Activated T-helper 1 cell treated with Interleukin-2 at 50 U/mL for 16 hours (primary cell): ENCODE measurements at places on chromosomes 3 and 15.
A peak's percentile ranks its signal among the peaks of the same experiment; 100 is the strongest.

DNA sequence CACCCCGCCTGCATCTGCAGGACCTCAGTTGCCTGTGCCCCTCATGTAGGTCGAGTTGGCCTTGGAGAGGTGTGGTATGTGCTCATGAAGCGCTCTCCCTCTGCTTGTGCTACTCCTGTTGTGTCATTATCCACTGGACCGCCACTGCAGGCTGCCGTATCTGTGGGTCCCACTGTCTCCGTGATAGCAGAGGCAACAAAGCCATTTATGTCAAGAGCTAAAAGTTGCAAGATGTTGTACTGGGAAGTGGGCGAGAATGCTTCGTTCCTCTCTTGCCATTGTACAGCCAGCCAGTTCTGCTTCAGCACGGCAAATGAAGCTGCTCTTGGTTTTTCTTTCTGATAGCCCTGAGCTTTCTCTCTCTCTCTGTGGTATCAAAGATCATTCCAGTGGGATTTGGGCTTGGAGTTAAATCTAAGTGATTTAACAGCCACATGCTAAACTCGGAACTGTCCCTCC is 89.0 kb downstream of the TMEM212 start:
- no peak for DNase-seq

GRCh38 chr3:178455946-178456345 is 80.3 kb upstream of the KCNMB2 start:
- no peak for DNase-seq

- no peak for DNase-seq
Observed at GRCh38 chr3:131694376-131694775, 191.6 kb upstream of the MRPL3 start.

DNA sequence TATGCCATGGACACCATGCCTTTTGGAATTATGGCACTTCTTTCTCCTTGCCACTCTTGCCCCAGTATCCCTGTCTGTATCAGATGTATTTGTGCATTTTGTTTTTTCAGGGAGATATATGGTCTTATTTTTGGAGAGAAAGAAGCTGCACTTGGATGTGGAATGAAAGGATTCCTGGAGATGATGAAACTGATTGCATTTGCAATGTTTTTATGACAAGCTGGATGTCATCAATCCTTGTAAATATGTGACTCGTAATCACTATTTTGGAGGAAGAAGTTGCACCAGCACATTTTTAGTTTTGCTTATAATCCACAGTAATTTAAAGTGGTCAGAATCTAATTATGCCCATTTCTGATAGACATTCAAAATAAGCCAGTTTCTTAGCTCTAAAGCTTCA is 165.0 kb downstream of the NR1D2 start:
- no peak for DNase-seq

DNA sequence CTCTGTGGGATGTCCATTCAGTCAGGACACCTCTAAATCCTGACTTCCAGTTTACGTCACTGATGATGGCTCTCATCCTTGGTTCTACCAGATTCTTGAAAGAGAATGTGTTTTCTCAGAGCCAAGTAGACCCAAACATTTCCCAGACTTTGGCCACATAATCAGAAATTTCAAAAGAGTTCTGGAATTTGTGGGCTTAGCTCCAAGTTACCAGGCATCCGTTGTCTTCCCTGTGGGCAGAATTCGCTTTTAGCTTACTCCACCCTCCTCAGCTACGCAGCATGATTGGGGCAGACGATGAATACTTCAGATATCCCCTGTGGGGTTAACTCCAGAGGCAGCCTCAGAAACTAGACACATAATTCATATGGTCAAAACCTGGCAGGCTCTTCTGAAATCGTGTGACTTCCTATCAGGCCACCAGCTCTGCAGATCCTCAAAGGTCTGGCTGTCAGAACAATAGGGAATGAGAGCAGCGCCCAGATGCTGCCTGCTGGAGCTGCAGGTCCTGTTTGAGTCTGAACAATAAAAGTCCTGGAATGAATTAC is 30.6 kb downstream of the CRTC3 start:
- DNase-seq = no peak

- DNase-seq = no peak
Observed at GRCh38 chr3:73060302-73060723, 1.1 kb upstream of the EBLN2 start.

DNA sequence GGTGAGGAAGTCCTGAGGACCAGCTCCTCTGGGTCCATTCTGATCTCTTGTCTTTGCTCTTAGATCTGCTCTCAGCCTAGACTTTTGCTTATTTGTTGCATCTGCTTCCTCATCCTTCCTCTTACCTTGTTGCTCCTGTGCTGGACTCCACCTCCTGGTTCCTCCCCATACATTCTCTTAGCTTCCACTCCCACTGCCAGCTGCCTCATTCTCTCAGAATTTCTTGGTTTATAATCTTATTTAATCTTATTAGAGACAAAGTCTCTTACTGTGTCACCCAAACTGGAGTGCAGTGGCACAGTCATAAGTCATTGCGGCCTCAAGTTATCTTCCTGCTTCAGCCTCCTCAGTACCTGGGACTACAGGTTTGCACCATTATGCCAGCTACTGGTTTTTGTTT is 68.2 kb upstream of the PSMD6 start:
- DNase-seq = no peak

DNA sequence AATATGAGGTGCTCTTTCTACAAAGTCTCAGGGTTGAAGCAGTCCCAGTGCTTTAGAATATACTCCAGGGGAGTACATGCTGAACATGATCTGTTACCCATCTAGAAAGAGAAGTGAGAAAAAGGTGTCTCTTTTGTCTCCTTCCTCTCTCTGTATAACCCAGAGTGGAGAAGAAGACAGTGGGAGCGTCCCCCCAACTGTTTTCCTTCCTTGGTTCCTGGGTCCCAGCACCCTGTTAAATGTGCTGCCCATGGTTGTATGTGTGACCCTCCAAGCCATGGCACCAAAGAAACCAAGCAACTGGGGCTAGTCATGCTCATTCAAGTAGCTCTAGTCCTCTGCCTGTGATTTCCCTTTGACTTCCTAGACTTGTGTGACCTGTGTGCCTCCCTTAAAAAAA is 683.7 kb downstream of the TBL1XR1 start:
- no peak for DNase-seq

DNA sequence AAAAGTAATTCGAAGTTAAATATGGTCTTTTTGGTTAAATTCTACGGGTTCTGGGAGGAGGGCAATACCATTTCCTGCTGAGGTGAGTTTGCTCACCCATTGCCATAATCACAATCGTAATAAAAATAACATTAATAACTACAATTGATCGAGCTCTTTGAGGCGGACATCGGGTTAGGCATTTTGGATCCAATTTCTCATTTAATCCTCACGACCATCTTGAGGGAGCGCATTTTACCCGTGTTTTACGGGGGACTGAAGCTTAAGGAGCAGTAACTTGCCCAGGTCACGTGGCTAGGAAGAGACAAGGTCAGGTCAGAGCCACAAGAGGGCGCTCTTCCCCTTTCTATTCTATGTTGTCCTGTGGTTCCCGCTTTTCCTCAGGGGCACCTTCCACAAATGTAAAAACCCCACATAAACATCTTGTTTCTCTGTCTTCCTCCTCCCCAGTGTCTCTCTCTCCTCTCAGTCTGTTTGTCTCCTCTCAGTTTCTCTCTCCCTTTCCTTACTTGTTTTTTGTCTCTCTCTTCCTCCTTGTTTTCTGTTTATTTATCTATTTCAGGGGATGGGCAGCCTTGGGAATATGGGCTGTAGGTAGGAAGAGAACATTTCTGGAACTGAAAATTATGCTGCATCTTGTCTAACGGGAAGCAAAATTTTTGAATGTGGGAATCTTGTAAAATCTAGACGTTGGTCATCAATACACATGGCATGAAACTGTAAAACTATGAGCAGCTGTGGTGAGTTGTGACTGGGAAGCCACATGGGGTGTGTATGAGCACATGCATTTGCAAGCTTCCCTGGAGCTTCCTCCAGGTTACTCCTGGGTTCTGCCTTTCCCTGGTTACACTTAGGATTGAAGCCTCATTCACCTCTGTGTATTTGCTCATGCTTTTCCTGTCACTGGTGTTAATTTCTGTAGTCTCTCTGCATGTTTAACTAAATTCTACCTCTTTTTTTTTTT is 71.0 kb downstream of the SQOR start:
- DNase-seq = peak; percentile 40

GRCh38 chr3:13251166-13251903 is 168.8 kb downstream of the NUP210 start:
- no peak for DNase-seq

- no peak for DNase-seq
Observed at GRCh38 chr3:155549087-155549486, 195.8 kb downstream of the PLCH1 start.

GRCh38 chr15:64237677-64238076 is 74.9 kb upstream of the PPIB start:
- no peak for DNase-seq

DNA sequence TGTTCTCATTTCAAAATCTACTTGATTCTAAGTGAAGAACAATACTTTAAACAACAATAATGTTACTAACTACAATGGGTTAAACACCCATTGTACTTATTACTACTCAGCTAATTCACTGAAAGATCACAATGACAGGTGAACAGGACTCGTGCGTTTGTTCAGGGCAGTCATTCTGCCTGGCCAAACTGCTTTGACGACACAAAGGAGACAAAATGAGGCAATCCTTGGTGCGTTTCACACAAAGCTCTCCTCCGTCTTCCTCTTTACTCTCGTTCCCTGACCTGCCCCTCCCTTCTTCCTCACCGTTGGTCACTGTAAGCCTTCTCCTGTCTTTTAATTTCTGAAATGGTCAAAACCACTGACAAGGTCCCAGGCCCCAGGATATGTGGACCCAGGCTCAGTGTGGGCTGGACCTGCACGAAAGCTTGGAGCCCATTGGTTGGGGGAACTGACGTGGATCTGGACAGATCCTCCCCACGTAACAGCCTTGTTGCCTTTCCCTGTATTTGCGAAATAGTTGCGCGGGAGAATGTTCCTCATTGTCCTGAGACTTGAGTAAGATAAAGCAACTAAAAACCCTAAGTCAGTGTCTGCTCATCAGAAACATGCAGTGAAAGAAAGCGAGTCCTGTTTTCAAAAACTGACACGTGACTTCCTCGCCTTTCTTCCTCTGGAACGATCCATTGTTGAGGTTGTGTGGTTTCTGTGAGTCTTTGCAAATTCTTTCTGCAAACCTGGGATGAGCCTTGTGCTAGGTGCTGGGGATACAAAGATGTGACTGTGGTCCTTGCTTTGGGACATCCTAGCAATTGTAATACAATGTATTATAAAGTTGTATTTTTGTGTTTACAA is 147.1 kb upstream of the RGMA start:
- no peak for DNase-seq

DNA sequence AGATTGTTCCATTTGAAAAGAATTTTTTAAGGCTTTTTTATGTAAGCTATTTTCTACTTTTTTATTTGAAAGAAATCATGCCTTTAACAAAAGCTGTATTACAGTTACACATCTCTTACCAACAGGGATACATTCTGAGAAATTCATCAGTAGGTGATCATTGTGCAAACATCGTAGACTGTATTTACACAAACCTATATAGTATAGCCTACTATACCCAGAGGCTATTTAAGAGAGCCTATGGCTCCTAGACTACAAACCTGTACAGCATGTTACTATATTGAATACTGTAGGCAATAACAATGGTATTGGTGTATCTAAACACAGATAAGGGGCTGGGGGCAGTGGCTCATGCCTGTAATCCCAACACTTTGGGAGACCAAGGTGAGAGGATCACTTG is 43.1 kb downstream of the PEAK1 start:
- DNase-seq = no peak

GRCh38 chr3:144968750-144969350 is 997.2 kb downstream of the DIPK2A start:
- no peak for DNase-seq

GRCh38 chr3:36215241-36215640 is 165.1 kb upstream of the STAC start:
- DNase-seq = no peak

GRCh38 chr3:126393563-126393962 is 1.1 kb upstream of the CFAP100 start:
- no peak for DNase-seq

- no peak for DNase-seq
Observed at GRCh38 chr3:125123451-125124305, 67.9 kb upstream of the HEG1 start.

GRCh38 chr3:159830523-159831154 is 158.0 kb upstream of the IL12A start:
- DNase-seq = no peak

DNA sequence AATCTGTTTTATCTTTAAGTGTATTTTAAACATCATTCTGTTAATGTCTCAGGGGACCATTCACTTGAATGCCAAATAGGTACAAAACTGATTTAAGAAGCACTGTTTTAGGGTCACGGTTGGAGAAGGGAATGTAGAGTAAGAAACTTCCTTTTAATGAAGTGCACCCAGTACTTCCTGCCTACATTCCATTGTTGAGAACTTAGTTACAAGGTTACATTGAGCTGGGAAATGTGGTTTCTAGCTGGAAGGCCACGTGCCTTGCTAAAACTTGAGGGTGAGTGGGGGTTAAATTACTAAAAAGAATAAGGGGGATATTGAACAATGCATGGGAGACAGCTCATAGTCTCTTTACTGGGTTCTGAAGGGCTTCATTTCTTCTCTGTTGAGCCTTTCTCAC is 78.3 kb upstream of the TBC1D5 start:
- DNase-seq = no peak

DNA sequence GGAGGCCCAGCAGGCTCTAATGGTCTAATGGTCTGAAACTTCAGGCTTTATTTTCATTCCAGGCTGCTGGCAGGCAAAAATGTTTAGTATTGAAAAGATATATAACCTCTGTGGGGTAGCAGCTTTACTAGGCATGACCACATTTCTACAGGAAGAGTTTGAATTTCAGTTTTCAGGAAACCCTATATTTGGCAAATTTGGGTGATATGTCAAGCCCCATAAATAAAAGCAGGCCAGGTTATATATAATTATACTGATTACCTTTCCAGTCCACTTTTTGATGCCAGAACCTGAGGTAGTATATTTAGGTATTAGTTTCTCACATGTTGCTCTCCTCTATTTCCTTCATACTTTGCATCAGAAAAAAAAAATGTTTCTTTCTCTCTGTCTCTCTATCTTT is 37.2 kb upstream of the PHLDB2 start:
- DNase-seq = no peak

GRCh38 chr3:105676621-105677300 is 192.1 kb downstream of the CBLB start:
- DNase-seq = no peak
